RCC 7860 (cell line): ENCODE measurements at places on chromosomes 16 and 17.

DNA sequence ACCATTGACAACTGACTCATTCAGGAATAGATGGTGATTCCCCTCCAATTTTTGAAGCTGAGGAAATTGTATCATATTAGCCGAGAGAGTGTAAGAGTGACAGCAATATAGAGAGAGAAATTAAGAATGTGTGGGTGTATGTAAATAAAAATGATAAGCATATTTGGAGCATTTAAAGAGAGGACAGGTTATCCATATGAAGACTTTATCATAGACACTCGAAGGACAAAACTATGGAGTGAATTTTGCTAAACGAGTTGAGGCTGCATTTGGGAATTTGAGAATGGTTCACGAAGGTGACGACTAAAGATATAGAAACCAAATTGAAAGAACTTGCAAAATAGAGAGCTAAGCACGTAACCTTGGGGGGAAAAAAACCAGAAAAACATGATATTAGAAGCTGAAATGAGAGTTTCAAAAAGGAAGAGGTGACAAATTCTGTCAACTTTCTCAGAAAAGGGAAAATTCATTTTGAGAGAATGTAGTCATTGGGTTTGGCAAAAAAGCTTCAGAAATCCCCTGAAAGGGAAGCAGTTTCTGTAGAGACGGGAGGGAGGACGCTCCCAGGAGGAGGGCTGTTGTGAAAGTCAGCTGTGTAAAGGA is 129.7 kb downstream of the KCNJ2 start:
- no peak for DNase-seq

DNA sequence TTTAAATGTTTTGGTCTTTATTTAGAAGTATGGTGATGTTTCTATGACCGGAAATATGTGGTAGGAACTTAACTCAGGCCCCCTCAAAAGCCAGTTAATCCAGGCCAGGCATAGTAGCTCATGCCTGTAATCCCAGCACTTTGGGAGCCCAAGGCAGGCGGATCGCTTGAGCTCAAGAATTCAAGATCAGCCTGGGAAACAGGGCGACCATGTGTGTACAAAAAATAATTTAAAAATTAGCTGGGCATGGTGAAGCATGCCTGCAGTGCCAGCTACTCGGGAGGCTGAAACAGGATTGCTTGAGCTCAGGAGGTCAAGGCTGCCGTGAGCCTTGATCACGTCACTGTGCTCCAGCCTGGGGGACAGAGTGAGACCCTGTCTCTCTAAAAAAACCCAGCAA is 10.3 kb downstream of the RSL1D1 start:
- no peak for DNase-seq

DNA sequence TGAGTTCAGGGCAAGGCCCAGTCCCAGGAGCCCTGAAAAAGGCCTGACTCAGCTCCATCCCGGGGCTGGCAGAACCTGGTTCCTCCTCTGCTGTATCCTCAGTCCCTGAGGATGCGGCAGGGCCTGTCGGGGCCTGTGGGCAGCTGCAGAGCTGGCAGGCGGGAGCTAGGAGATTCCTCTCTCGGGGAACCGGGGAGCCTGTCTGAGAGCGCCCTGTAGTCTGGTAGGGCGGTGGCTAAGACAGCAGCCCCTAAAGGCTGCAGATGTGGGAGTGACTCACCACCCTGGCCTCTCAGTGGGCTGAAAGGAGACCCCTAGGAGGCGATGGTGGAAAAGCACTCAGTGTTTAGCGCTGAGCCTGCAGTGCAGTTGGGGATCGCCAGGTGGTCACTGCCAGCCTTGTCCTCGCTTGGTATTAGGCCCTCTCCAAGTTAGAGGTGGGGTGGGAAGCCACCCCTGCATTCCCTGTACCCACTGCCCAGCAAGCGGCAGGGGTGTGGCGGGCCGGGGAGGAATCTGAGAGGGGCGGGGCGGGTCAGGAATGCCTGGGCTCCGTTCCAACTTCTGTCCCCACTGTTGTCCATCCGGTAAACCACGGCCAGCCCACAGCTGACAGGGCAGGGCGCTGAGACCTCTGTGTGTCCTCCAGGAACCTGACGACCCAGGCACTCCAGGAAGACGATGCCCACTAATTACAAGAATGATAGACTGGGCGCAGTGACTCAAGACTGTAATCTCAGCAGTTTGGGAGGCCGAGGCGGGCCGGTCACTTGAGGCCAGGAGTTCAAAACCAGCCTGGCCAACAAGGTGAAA is 29.5 kb upstream of the CDH1 start:
- peak; percentile 96 for DNase-seq

DNA sequence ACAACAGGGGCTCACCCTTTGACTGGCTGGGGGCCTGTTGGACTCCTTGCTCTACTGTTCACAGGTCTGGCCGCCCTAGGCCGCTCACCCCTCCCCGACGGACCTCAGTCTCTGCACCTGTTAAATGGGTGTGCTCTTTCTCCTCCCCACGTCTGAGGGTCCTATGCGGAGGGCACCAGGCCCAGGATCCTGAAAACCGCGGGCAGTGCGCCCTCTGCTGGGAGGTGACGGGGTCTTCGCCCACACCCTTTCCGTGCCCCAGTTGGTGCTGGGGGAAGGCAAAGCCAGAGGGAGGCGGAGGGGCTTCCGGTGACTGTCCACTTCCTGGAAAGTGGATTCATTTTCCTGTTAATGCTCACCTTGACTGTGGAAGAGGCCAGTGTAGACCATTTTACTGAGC is 1010.9 kb downstream of the KCNJ18 start:
- no peak for DNase-seq
